ENCODE measurements at places on chromosomes 13 and 19. TPM values are rescaled to one million over a fixed set of nuclear protein-coding genes. Genes with fewer than 3 reads are reported as not detected.

The ADAMTSL5 gene
- not detected for total RNA-seq

GRCh38 chr13:76329866-76330580, 556.2 kb downstream of the KCTD12 start:
- no peak for DNase-seq

DNA sequence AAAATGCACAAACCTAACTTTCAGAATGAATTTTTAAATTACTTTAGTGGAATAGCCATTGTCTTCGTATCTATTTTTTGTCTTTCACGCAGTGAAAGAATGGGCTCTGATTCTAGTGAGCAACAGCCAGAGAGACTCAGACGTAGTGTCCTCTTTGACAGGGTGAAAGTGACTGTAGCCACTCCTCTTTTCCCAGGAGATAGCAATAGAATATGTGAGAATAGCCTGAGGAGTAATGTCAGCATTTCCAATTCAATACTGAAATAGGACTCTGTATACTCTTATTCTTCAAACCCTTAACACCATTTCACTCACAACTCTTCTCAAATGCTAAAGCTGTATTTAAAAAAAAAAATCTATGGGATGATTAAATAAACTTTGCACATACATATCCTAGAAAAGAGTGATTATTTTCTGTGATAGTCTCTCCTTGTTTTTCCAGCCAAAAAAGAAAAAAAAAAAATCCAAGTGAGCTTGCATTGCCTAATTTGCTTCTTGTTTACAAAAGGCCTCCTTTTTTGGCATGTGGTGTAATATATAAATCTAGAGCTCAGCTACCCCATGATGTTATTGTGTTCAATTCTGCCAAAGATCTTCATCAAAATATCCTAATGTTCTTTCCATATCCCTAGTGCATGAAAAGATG, 626.1 kb upstream of the SLITRK6 start:
- no peak for DNase-seq

The SULT2A1 gene
- total RNA-seq, result not detected

- no peak for DNase-seq
Observed at GRCh38 chr13:21659087-21659486, 11.8 kb upstream of the FGF9 start.

The MEF2B gene
- total RNA-seq, result under 0.01 TPM

DNA sequence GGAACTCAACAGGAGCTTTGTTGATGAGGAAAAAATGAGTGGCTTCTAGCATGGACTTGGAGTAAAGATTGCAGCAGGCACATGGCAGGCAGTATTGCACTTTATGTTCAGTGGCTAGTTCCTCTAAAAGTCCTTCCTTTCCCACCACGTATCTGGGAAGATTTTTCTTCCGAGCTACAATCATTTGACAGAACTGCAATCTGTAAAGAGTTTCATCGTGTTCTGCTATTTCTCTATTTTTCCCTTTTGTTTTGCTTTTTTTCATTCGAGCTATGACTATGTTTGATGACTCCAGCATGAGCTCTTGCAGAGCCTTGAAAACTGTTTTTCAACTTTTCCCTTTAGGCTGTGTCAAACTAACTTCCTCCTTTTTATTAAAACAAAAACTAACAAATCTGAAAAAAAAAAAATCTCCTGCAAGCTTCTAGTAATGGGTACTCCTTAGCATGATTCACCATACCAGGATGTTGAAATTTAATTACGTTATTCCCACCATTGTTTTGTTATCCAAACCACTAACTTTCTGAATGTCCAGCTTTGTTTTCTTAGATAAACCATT, 12.3 kb downstream of the CLDN10 start:
- no peak for DNase-seq

DNA sequence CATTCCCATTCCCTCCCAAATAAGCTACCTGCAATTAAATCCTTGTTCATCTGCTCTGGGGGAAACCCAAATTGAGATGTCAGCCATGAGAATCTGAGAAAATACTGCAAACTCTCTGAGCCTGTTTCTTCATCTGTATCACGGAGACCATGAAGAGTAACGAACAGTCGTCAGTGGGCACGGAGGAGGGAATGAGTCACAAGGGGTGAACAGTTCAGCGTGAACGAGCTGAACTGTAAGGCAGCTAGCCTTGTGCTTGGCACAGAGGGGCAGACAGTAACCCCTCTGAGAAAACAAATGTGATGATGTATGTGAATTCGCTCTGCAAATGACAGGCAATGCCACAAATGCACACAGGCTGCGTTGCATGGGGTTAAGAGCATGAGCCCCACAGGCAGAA, 288.7 kb downstream of the FOXO1 start:
- no peak for DNase-seq

GRCh38 chr19:29855087-29855486, 43.3 kb downstream of the CCNE1 start:
- DNase-seq, result no peak

DNA sequence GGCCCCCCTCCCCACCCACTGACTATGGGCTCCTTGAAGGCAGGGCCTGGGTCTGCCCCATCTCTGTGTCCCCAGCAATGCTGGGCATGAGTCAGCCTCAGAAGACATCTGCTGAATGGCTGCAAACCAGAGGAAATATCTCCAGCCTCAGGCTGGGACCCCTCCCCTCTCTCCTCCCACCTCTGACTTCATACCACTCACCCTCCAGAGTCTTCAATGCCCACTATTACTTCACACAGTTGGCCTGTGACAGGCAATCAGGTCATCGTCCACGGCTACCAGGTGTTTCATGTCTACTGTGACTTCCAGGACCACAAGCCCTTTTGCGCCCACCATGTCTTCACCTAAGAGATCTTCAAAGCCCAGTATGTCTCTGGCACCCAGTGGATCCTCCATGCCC, at the start of gene SRRM5:
SRRM5 (plus strand) TSS at position 301 of the 400 bp plus-strand sequence; CDS start at position 335, 34 bp downstream.
- no peak for DNase-seq
